Activated naive CD4-positive, alpha-beta T cell treated with Interleukin-2 at 50 U/mL for 16 hours (primary cell): ENCODE measurements at places on chromosomes 1 and 21.
A peak's percentile ranks its signal among the peaks of the same experiment; 100 is the strongest.

- DNase-seq: no peak
Observed at GRCh38 chr1:180273066-180273465, 43.0 kb downstream of the LHX4 start.

- DNase-seq: no peak
Observed at GRCh38 chr1:31707711-31708110, 3.9 kb upstream of the COL16A1 start.

- DNase-seq: peak; percentile 22
Observed at GRCh38 chr1:207335695-207336363, 14.4 kb downstream of the CD55 start.

DNA sequence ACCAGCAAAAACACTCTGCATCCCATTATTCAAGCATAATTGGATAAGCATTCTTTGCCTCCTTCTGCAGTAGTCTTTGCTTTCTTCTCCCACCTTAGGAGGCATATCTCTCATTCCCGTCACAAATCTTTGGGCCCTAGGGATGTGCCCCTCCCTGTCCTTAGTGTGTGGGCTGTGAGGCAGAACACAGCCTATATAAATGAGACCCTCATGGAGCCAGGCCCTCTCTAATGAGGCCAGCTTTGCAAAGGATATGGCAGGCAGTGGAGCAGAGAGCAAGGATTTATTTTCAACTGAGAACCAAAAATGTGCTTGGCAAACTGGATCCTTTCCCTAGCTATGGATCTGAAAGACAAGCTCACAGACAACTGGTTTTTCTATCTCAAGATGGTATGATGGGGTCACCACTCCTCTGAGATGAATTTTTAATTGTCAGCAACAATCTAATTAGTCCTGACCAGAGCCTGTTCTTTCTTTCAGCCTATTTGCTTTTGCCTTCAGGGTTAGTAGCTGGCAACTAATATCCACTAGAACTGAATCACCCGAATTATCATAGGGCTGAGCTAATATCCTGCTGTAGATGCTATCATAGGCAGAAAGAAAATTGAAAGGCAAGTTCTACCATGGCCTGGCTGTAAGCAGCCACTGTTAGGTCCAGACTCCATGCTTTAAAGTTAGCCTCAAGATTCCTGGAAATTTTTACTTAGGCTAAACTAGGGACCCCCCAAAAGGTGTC, 134.2 kb downstream of the SYT2 start:
- DNase-seq: no peak

GRCh38 chr1:24379733-24380315, 33.8 kb downstream of the STPG1 start:
- DNase-seq: no peak

DNA sequence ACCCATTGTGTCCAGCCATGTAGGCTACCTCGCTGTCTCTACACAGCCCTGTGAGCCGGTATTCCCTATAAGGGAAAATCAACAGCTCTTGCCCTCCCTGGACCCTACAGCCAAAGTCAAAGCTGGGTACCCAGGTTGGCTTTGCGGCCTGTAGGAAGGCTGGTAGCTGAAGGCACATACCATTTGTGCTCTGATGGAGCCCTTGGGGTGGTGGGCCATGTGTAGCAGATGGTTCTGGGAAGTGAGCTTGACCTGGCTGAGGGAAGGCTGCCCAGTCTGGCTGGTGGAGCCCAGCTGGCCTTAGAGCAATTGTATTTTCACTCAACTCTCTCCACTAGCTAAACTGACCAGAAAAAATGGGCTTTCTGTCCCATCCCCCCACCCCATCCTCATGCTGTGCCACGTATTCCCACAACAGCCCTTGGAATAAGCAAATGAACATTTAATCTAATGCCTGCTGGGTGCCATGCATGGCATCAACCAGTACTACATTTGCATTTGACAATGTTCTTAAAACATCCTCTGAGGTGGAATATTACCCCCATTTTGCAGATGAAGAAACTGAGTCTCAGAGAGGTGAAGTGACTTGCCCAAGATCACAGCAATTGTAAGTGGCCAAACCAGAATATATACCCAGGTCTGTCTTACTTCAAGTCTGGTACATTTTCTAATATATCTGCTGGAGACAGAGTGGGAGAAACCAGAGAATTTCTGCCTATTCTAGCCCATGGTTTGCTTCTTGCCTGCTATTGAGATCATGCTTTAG, 56.8 kb downstream of the NDUFS5 start:
- DNase-seq: no peak

GRCh38 chr1:211752951-211753486, 77.5 kb downstream of the LPGAT1 start:
- no peak for DNase-seq

DNA sequence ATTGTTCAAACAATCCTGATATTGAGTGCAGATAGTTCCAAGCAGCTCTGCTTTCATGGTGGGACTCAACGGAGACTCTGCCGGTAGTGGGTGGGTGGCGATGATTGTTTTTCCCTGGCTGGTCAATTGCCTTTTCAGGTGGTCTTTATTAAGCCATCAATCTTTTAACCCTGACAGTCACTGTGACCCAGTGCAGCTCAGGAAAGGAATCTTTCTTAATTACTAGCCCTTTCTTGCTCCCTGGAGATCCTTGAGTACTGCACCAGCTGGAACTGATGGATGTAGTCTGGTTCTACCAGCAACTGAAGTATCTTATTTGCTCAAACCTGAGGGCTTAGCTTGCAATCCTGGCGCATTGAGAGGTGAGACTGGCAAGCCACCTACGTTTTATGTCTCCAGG, 196.4 kb downstream of the PLPP3 start:
- no peak for DNase-seq

- no peak for DNase-seq
Observed at GRCh38 chr1:208133355-208133754, 110.8 kb downstream of the PLXNA2 start.

DNA sequence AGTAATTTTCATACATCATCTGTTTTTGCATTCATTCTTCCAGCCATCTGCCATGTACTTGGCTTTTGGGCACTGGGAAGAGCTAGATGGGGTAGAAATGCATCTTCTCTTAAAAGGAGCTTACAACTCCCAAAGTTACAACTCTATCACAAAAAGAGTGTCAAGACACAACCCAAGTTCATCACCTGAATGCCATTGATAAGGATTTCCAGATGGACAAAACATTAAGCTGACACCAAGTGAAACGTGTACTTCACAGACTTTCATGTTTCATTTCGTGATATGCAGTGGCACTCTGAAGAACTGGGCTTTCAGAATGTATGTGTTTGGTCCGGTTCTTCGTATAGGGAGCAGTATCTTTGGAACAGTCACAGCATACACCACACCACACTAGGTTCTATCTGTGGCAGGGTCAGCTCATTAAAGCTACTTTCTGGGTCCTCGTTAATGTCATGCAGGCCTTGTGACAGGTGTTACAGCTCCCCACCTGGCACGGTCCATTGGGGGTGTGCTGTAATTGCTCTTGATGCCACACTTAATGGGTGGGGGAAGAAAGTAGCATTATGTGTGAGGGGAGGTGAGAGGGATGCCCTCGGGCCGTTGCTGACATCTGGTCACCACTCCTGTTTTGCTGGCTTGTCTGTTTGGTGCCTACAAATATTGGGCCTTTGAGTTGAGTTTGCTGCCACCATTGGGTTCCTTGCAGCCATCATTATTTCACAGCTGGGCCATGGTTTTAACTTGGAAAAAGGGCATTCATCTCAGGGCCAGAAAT, 164.9 kb downstream of the NFIA start:
- DNase-seq: no peak

GRCh38 chr1:185463433-185463832, 146.4 kb upstream of the IVNS1ABP start:
- no peak for DNase-seq

GRCh38 chr21:16330908-16331268, 601.1 kb downstream of the USP25 start:
- DNase-seq: no peak

GRCh38 chr1:201357636-201358348, 19.7 kb downstream of the TNNT2 start:
- no peak for DNase-seq

DNA sequence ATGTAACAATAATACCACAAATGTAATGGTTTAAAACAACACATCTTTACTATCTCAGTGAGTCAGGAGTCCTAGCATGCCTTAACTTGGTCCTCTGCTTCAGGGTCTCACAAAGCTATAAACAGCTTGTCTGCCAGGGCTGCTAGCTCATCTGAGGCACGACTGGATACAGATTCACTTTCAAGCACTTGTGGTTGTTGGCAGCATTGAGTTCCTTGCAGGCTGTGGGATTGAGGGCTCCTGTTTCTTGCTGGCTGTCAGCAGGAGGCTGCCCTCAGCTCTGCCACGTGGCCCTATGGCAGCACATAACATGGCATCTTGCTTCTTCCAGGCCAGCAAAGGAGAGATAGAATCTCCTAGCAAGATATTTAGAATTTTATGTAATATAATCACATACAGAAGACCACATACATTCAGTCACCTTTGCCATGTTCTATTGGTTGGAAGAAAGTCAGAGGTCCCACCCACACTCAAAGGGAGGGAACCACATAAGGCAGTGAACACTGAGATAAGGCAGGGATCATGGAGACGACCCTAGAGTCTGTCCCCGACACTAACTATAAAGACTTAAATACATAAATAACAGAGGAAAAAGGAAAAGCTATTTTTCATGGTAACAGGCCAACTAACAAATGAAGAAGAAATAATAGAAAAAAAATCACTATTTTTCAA, 18.9 kb upstream of the IPP start:
- no peak for DNase-seq

GRCh38 chr1:15771836-15772515, 13.4 kb downstream of the FBLIM1 start:
- no peak for DNase-seq

DNA sequence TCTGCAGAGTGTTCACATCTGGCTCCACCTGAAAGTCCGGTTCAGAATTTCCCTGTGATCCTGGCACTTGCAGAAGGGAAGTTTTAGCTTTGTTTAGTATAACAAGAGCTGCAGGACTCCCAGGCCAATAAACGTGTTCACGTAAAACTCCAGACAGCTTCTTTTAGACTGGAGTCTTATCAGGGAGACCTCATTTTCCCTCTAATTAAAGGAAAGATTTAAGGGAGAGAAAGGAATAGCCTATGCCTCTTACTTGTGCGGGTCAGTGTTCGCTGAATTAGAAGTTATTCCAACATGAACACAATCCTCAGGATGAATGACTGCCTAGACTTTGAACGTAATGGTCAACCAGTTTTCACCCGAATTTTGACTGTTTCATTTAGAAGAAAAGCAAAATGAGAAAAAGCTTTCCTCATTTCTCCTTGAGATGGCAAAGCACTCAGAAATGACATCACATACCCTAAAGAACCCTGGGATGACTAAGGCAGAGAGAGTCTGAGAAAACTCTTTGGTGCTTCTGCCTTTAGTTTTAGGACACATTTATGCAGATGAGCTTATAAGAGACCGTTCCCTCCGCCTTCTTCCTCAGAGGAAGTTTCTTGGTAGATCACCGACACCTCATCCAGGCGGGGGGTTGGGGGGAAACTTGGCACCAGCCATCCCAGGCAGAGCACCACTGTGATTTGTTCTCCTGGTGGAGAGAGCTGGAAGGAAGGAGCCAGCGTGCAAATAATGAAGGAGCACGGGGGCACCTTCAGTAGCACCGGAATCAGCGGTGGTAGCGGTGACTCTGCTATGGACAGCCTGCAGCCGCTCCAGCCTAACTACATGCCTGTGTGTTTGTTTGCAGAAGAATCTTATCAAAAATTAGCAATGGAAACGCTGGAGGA, 202.1 kb upstream of the SGIP1 start:
- peak; percentile 56 for DNase-seq

DNA sequence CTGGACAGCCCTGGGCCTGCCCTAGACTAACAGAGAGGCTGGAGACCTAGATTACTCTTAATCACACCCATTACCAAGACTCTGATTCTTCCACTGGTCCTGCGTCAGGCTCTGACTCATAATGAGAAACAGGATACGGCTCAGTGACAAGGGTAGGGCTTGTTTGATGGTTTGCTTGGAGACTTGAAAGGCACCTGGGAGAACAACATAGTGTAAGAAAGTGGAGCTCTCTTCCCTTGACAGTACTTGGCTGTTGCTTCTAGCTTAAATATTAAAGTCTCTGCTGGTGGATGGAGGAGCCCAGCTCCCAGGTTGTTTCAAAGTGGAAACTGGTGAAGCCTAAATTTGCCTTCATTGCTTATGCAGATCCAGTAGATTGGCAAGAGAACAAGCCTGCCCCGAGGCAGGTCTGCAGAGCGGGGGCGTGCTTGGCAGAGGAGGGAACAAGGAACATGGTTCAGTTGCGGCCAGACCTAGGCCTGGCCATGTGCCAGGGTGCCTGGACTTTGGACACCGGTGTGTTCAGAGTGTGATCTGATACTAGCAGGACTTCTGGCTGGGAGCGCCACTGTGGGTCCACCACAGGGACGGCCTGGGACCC, 480.6 kb downstream of the CAMTA1 start:
- DNase-seq: no peak

- no peak for DNase-seq
Observed at GRCh38 chr1:236837115-236837514, 42.0 kb downstream of the MTR start.

DNA sequence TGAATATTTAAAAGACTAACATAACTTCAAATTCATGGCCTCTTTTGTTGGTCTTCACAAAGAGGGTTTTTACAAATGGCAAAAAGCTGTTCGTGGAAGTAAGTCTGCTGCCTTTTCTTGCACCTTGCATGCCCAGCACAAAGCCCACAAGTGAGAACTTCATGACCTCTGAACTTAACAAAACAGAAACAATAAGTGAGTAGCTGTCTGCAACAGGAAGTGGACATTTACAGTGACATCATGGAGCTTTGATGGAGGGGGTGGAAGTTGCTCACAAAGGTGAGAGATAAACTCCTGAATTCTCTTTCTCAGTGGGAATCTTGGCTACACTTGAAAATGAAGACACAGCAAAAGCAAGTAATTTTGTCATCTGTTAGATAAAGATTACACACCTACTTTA, 303.3 kb upstream of the DEPDC1 start:
- DNase-seq: no peak

DNA sequence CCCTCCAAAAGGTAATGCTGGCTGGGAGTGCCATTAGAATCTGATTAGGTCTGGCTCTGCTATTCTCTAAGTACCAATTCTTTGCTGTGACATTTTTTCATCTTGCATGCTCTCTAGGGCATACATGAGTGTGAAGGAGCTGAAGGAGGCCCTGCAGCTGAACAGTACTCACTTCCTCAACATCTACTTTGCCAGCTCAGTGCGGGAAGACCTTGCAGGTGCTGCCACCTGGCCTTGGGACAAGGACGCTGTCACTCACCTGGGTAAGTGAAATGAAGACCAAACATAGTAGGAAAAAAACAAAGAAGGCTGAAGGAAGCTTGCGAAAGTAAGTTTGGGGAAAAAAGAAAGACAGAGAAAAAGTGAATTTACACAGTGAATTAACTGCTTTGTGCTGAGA, 207.9 kb downstream of the PAPPA2 start:
- no peak for DNase-seq
